T-helper 17 cell (primary cell): ENCODE measurements at places on chromosomes 4 and X. TPM values are rescaled to one million over a fixed set of nuclear protein-coding genes. Genes with fewer than 3 reads are reported as not detected.

GRCh38 chrX:81202456-81202819 is 536 bp downstream of the SH3BGRL start:
- peaks cover 23% of the 10 kb centered on the region for H3K4me1 ChIP-seq
- H3K36me3 ChIP-seq: peaks cover 2% of the 10 kb centered on the region
- no peaks in the 10 kb centered on the region for H3K27me3 ChIP-seq
- H3K4me3 ChIP-seq: peak overlapping the region; percentile 97
- H3K27ac ChIP-seq: peak overlapping the region; percentile 97
- DNase-seq: no peak

SERPINA7 gene
- not detected for total RNA-seq

GRCh38 chr4:1192091-1192492 is 19.7 kb upstream of the SPON2 start:
- no peak overlapping the region for H3K27ac ChIP-seq
- no peak overlapping the region for H3K4me3 ChIP-seq
- peaks cover 5% of the 10 kb centered on the region for H3K4me1 ChIP-seq
- H3K36me3 ChIP-seq: peaks cover 2% of the 10 kb centered on the region
- no peak for DNase-seq

AR gene
- total RNA-seq: 0.22 TPM

GRCh38 chrX:18721683-18722499 is 14.4 kb downstream of the PPEF1 start:
- H3K27ac ChIP-seq: no peak overlapping the region
- no peak overlapping the region for H3K4me3 ChIP-seq
- H3K27me3 ChIP-seq: peaks cover 7% of the 10 kb centered on the region
- H3K4me1 ChIP-seq: no peaks in the 10 kb centered on the region

SOWAHD gene
- 0.65 TPM for total RNA-seq

DNA sequence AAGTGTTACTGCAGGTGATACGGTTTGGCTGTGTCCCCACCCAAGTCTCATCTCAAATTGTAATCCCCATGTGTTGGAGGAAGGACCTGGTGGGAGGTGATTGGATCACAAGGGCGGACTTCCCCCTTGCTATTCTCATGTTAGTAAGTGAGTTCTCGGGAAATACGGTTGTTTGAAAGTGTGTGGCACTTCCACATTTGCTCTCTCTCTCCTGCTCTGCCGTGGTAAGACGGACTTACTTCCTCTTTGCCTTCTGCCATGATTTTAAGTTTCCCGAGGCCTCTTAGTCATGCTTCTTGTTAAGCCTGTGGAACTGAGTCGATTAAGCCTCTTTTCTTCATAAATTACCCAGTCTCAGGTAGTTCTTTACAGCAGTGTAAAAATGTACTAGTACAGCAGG is 65.2 kb upstream of the SLC7A11 start:
- H3K4me1 ChIP-seq: peaks cover 3% of the 10 kb centered on the region
- no peak for DNase-seq
- no peak overlapping the region for H3K27ac ChIP-seq
- no peaks in the 10 kb centered on the region for H3K36me3 ChIP-seq
- no peaks in the 10 kb centered on the region for H3K27me3 ChIP-seq

PFKFB1 gene
- total RNA-seq: 0.42 TPM

CLIC2 gene
- total RNA-seq: 0.39 TPM

GRCh38 chrX:109448282-109448938 is 33.5 kb downstream of the GUCY2F start:
- H3K36me3 ChIP-seq: no peaks in the 10 kb centered on the region
- no peak overlapping the region for H3K27ac ChIP-seq
- no peaks in the 10 kb centered on the region for H3K4me1 ChIP-seq
- no peak for DNase-seq

CENPVL1 gene
- not detected for total RNA-seq

IL13RA1 gene
- total RNA-seq: 0.94 TPM

GRCh38 chr4:9969526-9970398 is 51.5 kb downstream of the SLC2A9 start:
- H3K27me3 ChIP-seq: no peaks in the 10 kb centered on the region
- H3K36me3 ChIP-seq: no peaks in the 10 kb centered on the region
- no peak overlapping the region for H3K27ac ChIP-seq

COX7B2 gene
- total RNA-seq: not detected

GRCh38 chr4:125198916-125199315 is 115.8 kb upstream of the FAT4 start:
- H3K4me3 ChIP-seq: no peak overlapping the region
- no peaks in the 10 kb centered on the region for H3K27me3 ChIP-seq
- DNase-seq: no peak
- no peaks in the 10 kb centered on the region for H3K36me3 ChIP-seq
- no peak overlapping the region for H3K27ac ChIP-seq

DNA sequence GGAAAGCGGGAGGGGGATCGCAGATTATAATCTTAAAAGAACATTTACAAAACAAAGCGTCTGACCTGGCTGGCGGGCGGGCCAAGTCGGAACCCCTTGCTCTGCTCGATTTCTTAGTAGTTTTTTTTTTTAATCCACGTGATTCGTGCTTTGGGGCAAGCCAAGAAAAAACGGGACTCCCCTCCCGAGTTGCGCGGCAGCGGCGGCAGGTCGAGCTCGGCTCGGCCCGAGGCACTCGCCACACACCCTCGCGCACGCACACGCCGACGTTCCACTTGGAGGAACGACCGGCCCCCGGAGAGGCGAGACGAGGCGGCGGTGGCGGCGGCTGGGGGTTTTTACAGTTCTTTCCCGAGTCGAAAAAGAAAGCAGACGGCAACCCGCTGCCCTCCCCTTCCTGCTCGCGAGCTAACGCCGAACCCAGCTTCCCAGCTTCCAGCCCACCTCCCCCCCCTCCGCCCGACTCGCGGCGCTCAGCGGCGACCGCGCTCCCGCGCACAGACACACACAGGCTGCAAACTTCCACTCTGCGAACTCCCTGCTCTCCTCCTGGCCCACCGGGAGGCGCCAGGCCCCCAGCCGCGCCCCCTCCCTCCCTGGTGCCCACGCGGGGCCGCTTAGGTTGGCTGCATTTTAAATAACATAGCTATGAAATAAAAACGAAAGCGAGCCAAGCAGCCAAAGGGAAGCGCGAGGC is 1.2 kb downstream of the BCOR start:
- no peaks in the 10 kb centered on the region for H3K36me3 ChIP-seq
- peak overlapping the region; percentile 82 for H3K27ac ChIP-seq
- peaks cover 25% of the 10 kb centered on the region for H3K4me1 ChIP-seq
- no peaks in the 10 kb centered on the region for H3K27me3 ChIP-seq
- H3K4me3 ChIP-seq: peak overlapping the region; percentile 95
- peak; percentile 53 for DNase-seq

GRCh38 chrX:133523081-133523487 is 107.8 kb upstream of the GPC4 start:
- H3K27me3 ChIP-seq: no peaks in the 10 kb centered on the region
- no peaks in the 10 kb centered on the region for H3K36me3 ChIP-seq
- no peak overlapping the region for H3K4me3 ChIP-seq
- no peaks in the 10 kb centered on the region for H3K4me1 ChIP-seq
- no peak overlapping the region for H3K27ac ChIP-seq
- no peak for DNase-seq

DNA sequence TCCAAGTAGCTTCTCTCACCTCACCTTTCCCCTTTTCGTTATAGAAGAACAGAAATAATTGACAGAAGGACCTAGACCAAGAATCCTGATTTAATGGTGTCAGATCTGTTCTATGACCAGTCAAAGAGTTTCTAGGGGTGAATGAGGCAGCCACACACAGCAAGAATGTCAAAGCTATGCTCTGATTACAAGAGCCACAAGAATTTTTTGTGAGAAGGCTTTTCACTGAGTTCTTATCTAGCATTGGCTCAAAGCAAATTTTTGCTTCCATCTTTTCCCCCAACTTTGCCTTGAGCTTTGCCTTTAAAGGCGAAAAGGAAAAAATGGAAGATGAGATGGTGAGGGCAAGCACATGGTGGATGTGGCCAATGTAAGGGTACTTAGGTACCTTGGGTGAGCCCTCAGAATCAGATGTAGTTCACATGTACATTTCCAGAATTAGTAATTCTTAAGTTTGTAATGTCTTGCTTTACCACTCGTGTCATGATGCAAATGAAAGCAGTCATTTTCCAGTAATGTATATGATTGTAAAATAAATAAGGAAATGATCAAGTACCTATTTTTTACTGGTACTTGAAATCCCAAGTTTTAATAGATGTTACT is 23.5 kb downstream of the FMR1 start:
- no peak overlapping the region for H3K4me3 ChIP-seq
- H3K27me3 ChIP-seq: no peaks in the 10 kb centered on the region
- no peaks in the 10 kb centered on the region for H3K4me1 ChIP-seq
